EH (cell line): ENCODE measurements at places on chromosomes 11 and 22.

DNA sequence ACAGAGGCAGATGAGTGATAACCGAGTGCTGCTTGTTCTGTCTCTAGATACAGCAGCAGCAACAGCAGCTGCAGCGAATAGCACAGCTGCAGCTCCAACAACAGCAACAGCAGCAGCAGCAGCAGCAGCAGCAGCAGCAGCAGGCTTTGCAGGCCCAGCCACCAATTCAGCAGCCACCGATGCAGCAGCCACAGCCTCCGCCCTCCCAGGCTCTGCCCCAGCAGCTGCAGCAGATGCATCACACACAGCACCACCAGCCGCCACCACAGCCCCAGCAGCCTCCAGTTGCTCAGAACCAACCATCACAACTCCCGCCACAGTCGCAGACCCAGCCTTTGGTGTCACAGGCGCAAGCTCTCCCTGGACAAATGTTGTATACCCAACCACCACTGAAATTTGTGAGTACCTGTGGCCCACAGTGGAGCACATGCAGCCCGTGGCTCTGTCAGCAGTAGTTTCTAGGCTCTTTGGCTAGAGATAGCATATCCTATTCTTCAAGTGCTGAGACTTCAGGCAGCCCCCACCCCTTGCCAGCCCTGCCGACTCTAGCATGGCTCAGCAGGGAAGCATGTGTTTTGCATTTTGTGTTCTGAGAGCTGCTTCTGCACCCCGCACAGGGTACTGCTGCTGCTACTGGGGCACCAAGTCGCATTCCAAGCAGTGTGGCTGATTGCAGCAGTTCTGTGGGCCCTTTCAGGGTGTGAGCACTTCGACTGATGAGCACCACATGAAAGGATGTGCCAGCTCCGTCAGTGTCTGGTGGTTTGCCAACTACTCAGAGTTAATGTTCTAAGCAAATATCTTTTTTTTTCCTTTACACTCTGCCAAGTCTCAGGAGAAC lies 59.2 kb downstream of the MED15 start:
- DNase-seq: peak; percentile 91

GRCh38 chr11:396948-397548 lies 3.0 kb downstream of the PKP3 start:
- peak; percentile 82 for DNase-seq

GRCh38 chr11:119262668-119263351 lies 54.1 kb downstream of the MCAM start:
- peak; percentile 61 for DNase-seq

DNA sequence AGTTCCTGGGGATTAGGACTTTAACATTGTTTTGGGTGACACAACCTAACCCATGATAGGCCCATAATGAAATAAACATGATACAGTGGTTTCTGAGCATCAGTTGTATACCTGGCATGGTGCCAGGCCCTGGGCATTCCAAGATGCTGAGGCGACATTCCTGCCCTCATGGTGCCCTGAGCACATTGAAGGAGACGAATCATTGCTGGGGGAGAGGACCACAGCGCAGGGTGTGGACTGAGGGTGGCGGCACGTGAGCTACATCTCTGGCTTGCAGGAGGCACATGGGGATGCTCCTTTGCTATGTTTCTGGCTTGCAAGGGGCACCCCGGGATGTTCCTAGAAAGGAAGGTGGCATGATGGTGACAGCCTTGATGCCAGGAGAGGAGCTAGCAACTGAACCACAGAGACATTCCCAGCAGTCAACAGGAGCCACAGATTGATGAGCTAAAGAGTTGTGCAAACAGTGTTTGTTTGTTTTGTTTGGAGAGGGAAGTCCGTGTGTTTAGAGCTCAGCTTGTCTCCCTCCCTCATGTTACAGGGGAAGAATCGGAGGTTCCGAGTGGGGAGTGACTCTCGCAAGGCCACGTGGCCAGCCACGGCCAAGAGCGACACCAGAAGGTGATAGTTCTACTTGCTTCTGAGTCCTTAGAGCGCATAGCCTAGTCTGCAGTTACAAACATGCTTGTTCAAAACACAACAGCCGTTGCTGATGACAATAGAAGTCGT lies 106.4 kb downstream of the MIAT start:
- DNase-seq: peak; percentile 87

DNA sequence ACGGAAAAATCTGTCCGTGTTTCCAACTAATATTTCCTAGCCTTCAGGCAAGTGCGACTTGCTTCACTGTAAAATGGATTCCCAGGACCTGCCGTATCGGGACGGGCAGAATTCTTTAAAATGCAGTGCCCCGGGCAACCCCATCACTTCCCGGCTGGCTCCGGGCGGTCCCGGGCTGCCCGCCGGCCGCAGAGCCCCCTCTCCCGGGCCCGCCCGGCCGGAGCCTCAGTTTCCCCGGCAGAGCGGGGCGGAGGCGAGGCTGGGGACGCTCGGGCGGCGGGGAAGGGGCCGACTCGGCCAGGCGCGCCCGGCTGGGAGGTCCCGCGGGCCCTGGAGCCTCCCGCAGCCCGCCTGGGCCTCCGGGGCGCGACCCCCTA lies 84.2 kb upstream of the WNT7B start:
- no peak for DNase-seq

GRCh38 chr11:125348141-125348651 lies 147.9 kb downstream of the FEZ1 start:
- no peak for DNase-seq

DNA sequence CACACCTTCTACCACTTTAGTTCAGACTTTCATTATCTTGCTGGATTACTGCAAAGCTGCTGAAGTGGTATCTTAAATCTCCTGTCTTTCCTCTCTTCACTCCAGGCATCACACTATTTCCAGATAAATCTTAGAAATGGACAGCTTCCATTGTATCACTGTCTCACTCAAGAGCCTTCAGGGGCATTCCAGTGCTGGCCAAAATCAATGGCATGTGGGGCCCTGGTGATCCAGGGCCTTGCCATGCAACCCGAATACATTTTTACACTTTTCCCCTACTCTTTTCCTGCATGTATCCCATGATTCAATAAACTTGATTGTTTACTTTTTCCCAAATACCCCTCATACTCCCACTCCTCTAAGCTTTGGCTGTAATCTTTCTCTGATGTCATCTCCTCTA lies 39.4 kb upstream of the DEUP1 start:
- no peak for DNase-seq

DNA sequence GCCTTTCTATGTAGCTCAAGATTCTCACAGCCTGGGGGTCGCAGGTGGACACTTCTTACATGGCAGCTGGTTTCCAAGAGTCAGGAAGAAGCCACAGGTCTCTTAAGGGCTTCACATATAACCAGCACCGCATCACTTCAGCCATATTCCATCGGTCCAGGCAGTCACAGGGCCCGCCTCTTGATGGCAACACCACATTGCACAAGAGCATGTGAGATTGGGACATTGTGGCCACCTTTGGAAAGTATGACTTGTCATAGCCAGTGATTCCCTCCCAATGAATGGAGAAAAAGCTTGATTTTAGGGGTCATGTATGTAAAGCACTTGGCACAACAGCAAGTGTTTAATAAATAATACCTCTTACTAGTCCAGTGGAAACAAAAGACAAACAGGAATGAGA lies 98.3 kb downstream of the NCAM1 start:
- no peak for DNase-seq

- DNase-seq: no peak
Measured at GRCh38 chr22:19669570-19669969, 44.7 kb upstream of the SEPTIN5 start.

GRCh38 chr22:35761037-35761436 lies 43.4 kb downstream of the APOL5 start:
- peak; percentile 35 for DNase-seq

DNA sequence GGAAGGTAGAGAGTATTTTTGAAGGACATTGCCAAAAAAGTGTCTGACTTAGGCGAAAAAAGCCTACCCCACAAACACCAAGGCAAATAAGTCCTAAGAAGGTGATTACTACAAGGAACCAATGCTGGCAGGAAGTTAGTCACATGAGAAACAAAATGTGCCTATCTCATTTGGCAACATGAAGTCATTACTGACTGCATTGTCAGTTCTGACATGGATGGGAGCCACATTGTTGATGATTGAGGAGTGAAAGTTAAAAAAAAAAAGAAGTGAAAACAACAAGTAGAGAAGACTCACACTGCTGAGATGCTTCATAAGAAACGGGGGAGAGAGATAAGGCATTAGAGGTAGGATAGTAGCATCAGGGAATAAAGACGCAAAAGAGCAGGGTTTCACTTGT lies 141.5 kb upstream of the FAT3 start:
- DNase-seq: no peak

DNA sequence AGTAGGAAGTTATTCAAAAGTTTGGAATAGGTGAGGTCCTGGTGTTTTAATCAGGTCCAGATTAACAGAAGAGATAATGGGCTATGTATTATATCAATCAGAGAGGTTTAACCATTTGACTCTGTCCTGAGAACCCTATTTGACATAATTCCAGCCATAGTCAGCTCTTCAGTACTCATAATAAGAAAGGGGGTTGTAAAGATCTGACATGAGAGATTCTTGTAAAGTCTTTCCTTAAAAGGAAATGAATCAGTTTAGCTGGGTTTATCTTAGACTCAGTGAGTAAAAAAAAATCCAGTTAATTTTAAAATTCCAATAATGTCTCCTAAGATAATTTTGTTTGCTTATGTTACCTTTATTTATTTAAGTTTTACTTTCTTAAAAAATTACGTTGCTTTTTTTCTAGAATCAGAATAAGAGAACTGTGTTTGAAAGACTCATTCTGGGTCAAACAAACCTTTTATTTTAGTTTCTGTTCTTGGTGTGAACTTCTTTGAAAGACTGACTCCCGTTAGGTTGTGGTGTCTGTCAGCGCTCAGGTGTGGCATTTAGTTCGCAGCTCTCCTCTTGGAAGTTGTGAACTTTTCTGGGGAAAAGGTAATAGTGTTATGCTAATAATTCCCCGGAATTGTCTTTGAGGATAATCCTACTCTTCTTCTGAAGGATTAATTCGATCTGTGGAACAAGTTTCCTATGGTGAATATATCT lies 20.5 kb downstream of the NUCB2 start:
- peak; percentile 57 for DNase-seq

DNA sequence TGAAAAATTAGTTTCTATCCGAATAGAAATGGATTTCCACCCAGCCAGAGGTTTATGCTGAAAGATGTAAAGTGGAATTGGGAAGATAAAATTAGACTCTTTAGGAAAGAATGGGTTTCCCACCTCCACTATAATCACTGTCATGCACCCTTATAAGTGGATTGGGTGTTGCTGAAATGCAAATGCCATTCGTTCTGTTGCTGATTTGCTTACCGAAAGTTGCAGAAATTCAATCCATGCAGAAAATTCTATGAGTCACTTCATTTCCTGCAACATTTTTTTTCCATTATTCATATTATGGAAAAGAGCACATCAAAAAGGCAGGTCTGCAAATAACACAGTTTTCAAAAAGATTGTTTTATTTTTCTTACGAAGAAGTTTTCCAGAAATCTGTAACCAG lies 65.6 kb downstream of the LDLRAD3 start:
- DNase-seq: peak; percentile 82

DNA sequence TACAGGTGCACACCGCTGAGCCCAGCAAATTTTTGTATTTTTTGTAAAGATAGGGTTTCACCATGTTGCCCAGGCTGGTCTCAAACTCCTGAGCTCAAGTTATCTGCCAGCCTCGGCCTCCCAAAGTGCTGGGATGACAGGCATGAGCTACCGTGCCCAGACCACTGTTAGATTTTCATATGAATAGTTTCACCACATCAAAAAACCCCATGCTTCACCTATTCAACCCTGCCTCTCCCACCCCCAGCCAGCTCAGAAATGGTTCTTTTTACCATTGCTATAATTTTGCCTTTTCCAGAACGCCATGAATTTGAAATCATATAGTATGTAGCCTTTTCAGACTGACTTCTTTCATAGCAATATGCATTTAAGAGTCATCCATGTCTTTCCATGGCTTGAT lies 37.9 kb downstream of the CDPF1 start:
- no peak for DNase-seq

DNA sequence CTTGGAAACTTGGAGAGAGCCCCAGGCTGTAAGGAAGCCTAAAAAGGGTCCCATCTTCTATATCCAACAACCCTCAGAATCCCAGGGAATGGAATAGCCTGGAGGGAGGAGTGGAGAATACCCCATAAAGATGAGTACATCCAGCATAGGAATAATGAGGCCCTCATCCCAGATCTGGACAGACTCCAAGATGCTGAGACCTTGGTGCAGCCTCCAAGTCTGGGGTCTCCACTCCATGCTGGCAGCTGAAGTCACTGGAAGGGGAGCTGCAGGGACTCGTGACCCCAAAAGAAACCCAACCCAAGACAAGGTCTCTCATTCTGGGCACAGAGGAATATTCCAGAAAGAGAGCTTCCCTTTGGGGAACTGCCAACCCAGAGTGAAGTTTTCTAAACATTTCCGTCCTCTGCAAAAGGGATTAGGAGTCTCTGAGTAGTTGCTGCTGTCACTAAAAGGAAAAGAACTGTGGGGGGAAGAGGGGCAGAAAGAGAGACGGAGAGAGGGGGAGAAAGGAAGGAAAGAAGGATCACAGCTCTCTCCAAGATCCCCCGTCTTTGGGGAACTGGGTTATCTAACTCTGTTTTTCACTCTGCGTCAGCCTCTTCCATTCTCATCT lies 589 bp downstream of the SCGB1A1 start:
- DNase-seq: no peak

GRCh38 chr11:123152951-123153350 lies 42.1 kb downstream of the CLMP start:
- no peak for DNase-seq

- DNase-seq: no peak
Measured at GRCh38 chr11:45671246-45672171, 6.1 kb upstream of the CHST1 start.

- peak; percentile 60 for DNase-seq
Measured at GRCh38 chr11:12177739-12178338, 67.4 kb downstream of the MICAL2 start.

GRCh38 chr22:32558681-32559355 lies 84.2 kb downstream of the FBXO7 start:
- DNase-seq: peak; percentile 85

DNA sequence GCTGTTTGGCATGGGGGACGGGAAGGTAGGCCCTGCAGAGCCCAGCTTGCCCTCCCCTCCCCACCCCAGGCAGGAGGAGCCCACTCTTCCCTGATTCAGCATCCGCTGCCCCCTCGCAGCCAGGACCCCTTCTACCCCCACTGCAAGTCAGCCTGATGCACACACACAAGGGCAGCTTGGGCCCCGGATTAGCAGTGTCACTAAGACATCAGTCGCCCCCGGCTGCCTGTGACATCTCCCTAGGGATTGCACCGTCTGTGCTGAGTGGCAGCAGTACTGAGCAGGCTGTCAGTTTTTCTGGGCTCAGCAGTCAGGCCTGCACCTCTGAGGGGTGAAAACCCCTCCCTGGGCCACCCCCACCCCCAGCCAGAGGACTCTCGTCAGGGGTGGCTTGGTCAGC lies 30.4 kb upstream of the SYT7 start:
- DNase-seq: no peak

- DNase-seq: peak; percentile 38
Measured at GRCh38 chr11:57001674-57002401, 13.1 kb downstream of the OR5AK2 start.
